ENCODE measurements at places on chromosomes 7 and 10.
A peak's percentile ranks its signal among the peaks of the same experiment; 100 is the strongest.

GRCh38 chr7:105806592-105807447, 69.6 kb downstream of the ATXN7L1 start:
- DNase-seq, result peak; percentile 59

- no peak for DNase-seq
These were observed 194.9 kb downstream of the REEP3 start for GRCh38 chr10:63716016-63716580.

DNA sequence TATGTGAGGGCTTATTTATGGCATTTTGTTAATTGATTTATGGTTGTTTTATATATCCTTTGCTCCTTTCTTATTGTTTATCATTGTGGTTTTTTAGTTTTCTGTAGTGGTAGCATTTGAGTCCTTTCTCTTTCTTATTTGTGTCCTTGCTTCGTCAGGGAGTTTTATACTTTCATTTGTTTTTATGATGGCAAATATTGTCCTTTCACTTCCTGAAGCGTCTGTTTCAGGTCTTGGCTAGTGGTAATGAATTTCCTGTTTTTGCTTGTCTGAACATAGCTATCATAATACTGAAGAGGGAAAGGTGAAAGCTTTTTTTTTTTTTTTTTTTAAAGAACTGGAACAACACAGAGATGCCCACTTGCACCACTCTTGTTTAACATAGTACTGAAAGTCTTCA, 228.2 kb downstream of the ATRNL1 start:
- no peak for DNase-seq

DNA sequence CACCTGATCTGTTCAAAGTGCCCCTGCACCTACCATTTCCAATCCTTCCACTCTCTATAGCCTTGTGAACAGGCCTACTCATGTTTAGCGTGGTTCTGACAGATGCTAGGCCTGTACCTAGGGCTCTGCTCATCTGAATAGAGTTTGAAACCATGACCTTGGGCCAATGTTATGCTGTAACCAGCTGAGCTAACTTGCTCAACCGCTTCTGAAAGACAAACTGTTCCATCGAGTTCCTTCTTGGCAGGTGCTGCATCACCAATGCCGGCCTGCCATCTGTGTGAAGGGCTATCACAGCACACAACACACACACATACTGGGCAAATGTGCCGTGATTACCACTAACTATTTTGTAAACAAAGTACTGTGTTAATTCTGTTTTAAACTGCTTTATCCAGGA, 419.0 kb upstream of the GALNT17 start:
- no peak for DNase-seq

DNA sequence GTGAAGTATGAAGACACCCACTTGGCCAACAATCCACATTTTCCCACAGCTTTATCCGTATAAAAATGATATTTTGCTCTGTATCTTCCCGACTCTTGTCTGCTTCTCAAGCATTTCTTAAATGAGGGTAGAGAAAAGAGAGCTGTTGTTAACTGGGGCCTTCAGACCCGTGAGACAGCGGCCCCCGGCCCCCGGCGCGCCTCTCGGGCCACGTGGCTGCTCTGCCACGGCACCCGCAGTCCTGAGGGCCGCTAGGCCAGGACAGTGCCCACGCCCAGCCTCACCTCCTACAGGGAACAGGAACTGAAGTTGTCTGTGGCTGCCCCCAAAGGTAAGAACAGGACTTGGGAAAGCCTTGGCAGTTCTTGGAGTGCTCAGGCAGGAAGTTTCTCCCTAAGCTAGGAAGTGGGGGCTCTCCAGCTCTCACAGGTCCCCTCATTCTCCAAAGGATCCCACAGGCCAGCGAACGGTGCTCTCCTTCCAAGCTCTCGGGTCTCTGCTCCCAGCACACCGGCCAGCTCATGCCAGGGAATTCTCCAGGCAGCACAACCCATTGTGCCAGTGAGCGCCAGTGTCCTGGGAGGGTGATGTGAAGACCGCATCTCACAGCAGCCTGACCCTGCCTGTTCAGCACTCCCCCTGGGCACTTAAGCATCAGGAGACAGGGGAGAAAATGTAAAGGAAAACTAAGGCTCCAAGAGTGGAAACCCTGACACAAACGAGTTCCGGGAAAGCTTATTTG, 230.3 kb upstream of the PFKP start:
- DNase-seq, result no peak

- DNase-seq, result no peak
These were observed 17.7 kb upstream of the ZNRF2 start for GRCh38 chr7:30266686-30267085.

DNA sequence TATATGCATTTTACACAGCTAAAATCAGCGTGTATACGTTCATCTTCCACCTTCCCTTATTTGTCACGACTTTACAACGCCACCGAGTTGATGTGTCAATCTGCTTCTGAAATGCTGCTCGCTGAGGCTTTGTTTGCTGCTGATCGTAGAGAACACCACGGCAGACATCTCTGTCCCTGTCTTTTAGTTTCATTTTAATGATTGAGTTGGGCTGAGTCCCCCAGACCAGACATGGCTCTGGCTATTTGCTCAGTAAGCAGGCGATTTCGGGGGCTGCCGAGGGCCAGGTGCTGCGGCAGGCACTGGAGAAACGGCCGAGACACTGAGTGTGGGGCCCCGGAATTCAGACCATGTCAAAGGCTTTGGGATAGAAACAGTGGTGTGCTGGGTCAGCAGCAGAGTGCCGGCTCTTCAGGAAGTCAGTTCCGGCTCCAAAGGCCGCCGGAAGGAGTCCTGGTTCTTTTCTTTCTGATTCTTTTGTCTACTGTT, 5.0 kb downstream of the LRRC27 start:
- DNase-seq, result no peak

DNA sequence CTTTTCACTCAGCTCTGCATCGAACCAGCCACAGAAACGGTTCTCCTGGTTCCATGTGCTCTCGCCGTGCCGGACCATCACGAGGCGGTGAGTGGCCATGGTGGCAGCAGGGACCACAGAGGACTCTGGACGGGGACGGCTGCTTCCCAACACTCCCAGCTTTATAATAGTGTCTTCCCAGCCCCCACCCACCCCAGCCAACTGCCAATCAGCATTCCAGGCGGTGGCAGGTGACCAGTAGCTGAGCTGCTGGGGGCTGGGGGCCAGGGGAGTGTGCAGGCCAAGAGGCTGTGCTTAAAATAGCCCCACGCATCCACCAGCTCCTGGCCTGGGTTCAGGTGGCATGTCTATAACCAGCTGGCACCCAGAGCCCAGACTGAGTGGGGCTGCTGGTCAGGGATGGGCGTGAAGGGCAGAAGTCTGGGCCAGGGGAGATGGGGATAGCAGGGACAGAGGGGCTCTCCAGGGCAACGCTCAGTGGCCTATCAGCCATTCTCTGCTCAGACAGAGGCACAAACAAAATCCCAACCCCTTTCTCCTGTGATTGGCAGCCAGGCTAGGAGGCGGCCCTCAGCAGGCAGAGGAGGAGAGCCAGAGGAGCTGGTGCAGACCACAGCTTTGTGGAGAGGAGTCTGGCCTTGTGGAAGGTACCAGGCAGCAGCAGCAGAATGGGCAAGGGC, at the start of gene PGAM2:
Gene PGAM2 (minus strand): TSS at position 137 of the 680 bp plus-strand sequence. CDS start 38 bp downstream, at position 99.
- no peak for DNase-seq

- no peak for DNase-seq
These were observed 267.9 kb downstream of the SUGCT start for GRCh38 chr7:40402661-40403060.

GRCh38 chr10:34290412-34291081, 524.5 kb downstream of the PARD3 start:
- no peak for DNase-seq

DNA sequence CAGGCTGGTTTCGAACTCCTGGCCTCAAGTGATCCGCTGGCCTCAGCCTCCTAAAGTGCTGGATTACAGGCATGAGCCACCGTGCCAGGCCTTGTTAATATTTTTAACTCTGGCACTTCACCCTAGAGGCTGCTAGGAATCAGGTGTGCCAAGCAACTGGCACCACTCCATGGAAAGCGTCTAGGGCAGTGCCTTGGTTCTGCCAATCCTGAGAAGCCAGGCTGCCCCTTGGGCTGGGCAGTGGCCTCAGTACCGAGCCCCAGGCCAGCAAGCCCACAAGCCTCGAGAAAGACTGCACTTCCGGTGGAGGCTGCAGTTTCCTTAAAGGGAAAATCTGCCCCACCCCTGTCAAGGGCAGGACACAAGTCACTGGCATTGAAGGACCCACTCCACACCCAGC, 11.3 kb downstream of the ALKBH4 start:
- DNase-seq, result no peak

DNA sequence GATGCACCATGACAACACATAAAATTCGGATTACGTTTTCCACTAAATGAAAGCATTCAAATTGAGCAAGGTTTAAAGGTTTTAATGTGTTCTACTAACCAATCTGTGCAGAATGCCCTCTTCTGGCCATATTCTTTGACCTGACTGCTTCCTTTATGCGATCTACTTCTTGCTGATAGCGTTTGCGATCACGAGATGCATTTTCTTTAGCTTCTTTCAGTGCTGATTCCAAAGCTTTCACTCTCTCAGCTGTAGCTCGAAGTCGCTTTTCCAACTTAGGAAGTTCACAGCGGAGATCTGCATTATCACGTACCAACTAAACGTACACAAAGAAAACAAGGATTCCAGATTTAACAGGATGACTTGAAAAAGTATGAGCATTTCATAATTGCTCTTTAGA, 39.2 kb downstream of the KIF5B start:
- no peak for DNase-seq

GRCh38 chr10:117476716-117477115, 65.8 kb upstream of the EMX2 start:
- DNase-seq, result peak; percentile 36

- DNase-seq, result peak; percentile 1
These were observed 66.6 kb downstream of the MAGI2 start for GRCh38 chr7:79386688-79387422.

- no peak for DNase-seq
These were observed 48.0 kb upstream of the RASGEF1A start for GRCh38 chr10:43314626-43315495.

- DNase-seq, result no peak
These were observed 18.7 kb downstream of the SRRM3 start for GRCh38 chr7:76220185-76221057.

GRCh38 chr10:129627442-129627841, 160.4 kb downstream of the MGMT start:
- DNase-seq, result no peak
